ENCODE measurements at places on chromosomes 7 and 10.

DNA sequence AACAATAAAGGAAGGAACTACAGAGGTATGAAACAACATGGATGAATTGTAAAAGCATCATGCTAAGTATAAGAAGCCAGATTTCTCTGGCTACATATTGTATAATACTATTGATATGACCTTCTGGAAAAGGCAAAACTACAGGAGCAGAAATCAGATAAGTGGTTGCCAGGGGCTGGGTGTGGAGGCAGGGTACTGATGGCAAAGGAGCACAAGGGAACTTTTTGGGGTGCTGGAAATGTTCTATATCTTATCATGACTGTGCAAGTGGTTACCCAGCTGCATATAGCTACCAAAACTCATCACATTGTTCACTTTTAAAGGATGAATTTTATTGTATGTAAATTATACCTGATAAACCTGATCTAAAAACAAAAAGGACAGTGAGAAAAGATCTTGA lies 72.4 kb downstream of the SKAP2 start:
- H3K36me3 ChIP-seq: no peaks in the 10 kb centered on the region
- no peaks in the 10 kb centered on the region for H3K4me1 ChIP-seq
- no peak overlapping the region for H3K27ac ChIP-seq
- peaks cover 19% of the 10 kb centered on the region for H3K27me3 ChIP-seq

- H3K27ac ChIP-seq: no peak overlapping the region
- no peak for DNase-seq
- H3K4me3 ChIP-seq: no peak overlapping the region
- no peaks in the 10 kb centered on the region for H3K4me1 ChIP-seq
- no peaks in the 10 kb centered on the region for H3K36me3 ChIP-seq
These were observed 1291.5 kb downstream of the TYW1 start for GRCh38 chr7:68288144-68288593.

DNA sequence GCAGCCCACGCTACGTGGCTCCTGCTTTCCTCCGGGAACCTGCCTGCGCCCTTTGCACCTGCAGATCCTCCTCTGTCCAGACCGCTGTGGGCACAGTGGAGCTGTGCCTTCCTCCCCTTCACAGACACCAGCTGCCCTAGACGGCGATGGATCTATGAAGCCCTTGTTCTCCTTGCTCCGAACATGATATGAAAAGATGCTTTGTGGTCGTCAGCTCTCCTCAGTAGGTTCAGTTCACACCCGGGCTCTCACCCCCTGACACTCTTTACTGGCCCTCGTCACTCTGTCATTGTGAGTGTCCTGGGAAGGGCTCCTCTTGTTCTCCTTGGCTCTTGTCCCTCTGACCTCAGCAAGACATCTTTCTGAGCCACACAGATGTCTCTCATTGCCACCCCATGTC lies 4.2 kb downstream of the ZNF488 start:
- no peaks in the 10 kb centered on the region for H3K36me3 ChIP-seq
- H3K27me3 ChIP-seq: peaks cover 49% of the 10 kb centered on the region
- no peak overlapping the region for H3K27ac ChIP-seq
- H3K4me3 ChIP-seq: no peak overlapping the region
- no peak for DNase-seq

GRCh38 chr10:128042131-128042610 lies 84.1 kb downstream of the MKI67 start:
- no peaks in the 10 kb centered on the region for H3K27me3 ChIP-seq
- DNase-seq: no peak
- H3K4me3 ChIP-seq: no peak overlapping the region
- H3K36me3 ChIP-seq: no peaks in the 10 kb centered on the region

GRCh38 chr10:47401210-47401609 lies 17.1 kb upstream of the ZNF488 start:
- H3K27me3 ChIP-seq: peaks cover 15% of the 10 kb centered on the region
- no peaks in the 10 kb centered on the region for H3K36me3 ChIP-seq
- no peak overlapping the region for H3K4me3 ChIP-seq
- no peaks in the 10 kb centered on the region for H3K4me1 ChIP-seq

- no peaks in the 10 kb centered on the region for H3K36me3 ChIP-seq
- H3K27me3 ChIP-seq: no peaks in the 10 kb centered on the region
- no peak overlapping the region for H3K27ac ChIP-seq
- DNase-seq: no peak
- H3K4me3 ChIP-seq: no peak overlapping the region
These were observed 158.0 kb downstream of the AUTS2 start for GRCh38 chr7:69756235-69756634.

- no peaks in the 10 kb centered on the region for H3K36me3 ChIP-seq
- peaks cover 4% of the 10 kb centered on the region for H3K27me3 ChIP-seq
- no peak for DNase-seq
These were observed 213.8 kb downstream of the AHR start for GRCh38 chr7:17512181-17512675.

DNA sequence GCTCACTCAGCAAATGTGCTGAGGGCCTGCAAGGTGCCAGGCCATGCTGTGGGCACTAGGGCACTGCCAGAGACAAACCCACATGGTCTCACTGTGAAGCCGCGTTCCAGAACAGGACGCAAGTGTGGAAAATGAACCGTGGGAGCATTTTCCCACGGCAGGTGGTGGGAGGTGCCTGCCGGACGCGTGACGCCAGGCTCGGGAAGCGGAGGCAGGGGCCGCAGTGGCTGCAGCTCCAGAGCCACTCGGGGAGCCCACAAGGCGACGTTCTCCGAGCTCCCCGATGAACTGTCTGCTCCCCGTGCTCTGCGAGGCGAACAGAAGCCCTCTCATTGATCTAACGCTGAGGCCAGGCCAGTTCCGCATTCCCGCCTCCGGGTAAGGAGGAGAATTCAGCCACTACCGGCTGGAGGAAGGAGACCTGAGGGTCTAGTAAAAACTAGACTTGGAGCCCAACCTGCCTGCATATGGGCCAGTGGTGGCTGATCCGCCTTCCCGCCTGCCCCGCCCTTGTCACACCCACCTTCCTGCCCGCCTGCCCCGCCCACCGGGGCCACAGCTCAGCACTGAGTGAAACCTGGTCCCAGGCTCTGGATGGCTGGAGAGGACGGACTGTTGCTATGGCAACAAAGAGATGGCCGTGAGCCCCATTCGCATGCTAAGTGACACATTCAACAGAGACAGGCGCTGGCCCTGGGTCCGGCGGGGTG lies 13.1 kb downstream of the ADGRA1 start:
- peaks cover 4% of the 10 kb centered on the region for H3K4me1 ChIP-seq
- DNase-seq: peak; percentile 48
- no peak overlapping the region for H3K27ac ChIP-seq

GRCh38 chr10:113087165-113088029 lies 137.3 kb downstream of the TCF7L2 start:
- H3K27ac ChIP-seq: no peak overlapping the region
- H3K4me3 ChIP-seq: no peak overlapping the region
- no peak for DNase-seq

DNA sequence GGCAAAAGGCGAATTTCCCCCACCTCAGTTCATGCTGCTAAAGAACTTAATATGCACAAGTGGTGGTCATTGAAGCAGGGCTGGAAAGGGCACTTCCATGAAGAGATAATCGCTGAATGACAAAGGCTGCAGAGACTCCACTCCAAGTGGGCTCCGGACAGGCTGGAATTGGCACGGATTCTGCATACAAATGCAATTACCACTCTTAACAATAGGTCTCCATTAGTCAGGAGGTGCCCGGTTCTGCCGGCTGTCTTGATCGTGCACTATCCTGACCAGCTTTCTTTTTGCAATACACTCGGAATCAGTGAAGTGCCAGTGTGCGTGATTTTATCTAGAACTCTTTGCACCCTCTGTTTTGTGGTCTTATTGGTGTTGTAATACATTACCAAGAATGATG lies 49.7 kb downstream of the INSYN2A start:
- no peak overlapping the region for H3K27ac ChIP-seq
- H3K4me3 ChIP-seq: no peak overlapping the region
- H3K4me1 ChIP-seq: peaks cover 2% of the 10 kb centered on the region
- peaks cover 2% of the 10 kb centered on the region for H3K27me3 ChIP-seq
- DNase-seq: no peak
- no peaks in the 10 kb centered on the region for H3K36me3 ChIP-seq

DNA sequence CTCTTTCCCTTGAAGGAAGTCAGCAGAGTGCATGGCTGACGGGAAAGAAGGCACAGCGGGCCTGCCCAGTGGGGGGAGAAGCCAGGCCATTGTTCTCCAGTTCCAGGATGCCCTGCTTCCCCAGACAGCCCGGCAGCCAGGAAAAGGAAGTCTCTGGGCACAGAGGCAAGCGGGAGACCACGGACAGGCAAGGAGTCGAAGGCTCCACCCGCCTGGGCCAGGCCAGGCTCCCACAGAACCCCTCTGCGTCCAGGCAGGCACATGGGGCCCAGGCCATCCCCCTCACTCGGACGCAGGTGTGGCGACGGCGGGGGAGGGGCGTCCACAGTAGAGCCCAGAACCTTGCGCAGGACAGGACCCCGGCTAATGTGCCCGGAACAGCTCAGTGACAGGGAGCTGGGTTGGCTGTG lies 8.7 kb downstream of the GPR146 start:
- H3K4me3 ChIP-seq: no peak overlapping the region
- no peaks in the 10 kb centered on the region for H3K36me3 ChIP-seq
- H3K27me3 ChIP-seq: no peaks in the 10 kb centered on the region
- no peak overlapping the region for H3K27ac ChIP-seq

DNA sequence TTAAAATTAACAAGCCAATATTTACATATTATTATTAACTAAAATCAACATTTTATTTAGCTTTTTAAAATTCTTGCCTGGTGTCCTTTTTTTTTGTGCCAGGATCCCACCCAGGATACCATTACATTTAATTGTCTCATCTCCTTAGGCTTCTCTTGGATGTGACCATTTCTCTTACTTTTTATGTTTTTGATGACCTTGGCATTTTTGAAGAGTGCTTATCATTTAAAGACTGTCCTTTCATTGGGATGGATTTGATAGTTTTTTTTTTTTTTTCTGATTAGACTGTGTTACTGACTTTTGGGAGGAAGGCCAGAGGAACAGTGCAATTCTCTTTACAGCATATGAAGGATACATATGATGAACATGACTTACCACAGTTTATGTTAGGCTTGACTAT lies 181.4 kb upstream of the SMIM30 start:
- no peak overlapping the region for H3K27ac ChIP-seq
- DNase-seq: no peak
- no peaks in the 10 kb centered on the region for H3K27me3 ChIP-seq
- H3K4me1 ChIP-seq: no peaks in the 10 kb centered on the region
- no peak overlapping the region for H3K4me3 ChIP-seq
- no peaks in the 10 kb centered on the region for H3K36me3 ChIP-seq

DNA sequence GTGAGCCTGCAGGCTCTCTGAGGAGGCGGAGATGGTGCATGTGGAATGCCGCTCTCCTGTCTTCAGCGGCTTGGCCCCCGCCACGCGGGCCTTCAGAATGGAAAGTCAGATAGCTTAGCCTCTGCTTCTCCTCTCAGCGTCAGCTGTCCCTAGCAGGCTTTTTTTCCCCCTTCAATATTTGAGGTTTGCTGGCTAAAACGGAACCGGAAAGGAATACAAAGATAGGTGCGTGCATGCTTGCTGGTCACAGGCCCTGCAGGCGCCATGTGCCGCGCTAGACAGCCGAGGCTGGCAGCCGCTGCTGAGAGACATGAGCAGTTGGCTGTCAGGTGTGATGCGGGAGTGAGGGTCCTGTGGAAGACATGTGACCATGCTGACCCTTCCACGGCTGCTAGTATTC lies 161.2 kb upstream of the COBL start:
- peaks cover 2% of the 10 kb centered on the region for H3K27me3 ChIP-seq
- H3K36me3 ChIP-seq: no peaks in the 10 kb centered on the region
- H3K4me1 ChIP-seq: no peaks in the 10 kb centered on the region
- H3K27ac ChIP-seq: no peak overlapping the region
